Esophagus (tissue), 2 donors: ENCODE measurements at places on chromosomes 2 and 18. TPM values are rescaled to one million over a fixed set of nuclear protein-coding genes. Genes with fewer than 3 reads are reported as not detected.

TCF4 gene
- polyA plus RNA-seq = 4.8 TPM

CHRNG gene
- polyA plus RNA-seq = not detected

VWA3B gene
- polyA plus RNA-seq = 0.01 TPM

ALPI gene
- not detected for polyA plus RNA-seq

SCYGR4 gene
- not detected for polyA plus RNA-seq

IL36A gene
- 394 TPM for polyA plus RNA-seq

SLC5A7 gene
- 0.02 TPM for polyA plus RNA-seq

UPP2 gene
- polyA plus RNA-seq = not detected

ANTXR1 gene
- 5.0 TPM for polyA plus RNA-seq

SLC4A3 gene
- 2.0 TPM for polyA plus RNA-seq

RAB6C gene
- polyA plus RNA-seq = not detected

GALM gene
- polyA plus RNA-seq = 2.6 TPM

MYL12A gene
- 364 TPM for polyA plus RNA-seq

RPRM gene
- 0.35 TPM for polyA plus RNA-seq
